ENCODE measurements at places on chromosomes 13 and 19.

DNA sequence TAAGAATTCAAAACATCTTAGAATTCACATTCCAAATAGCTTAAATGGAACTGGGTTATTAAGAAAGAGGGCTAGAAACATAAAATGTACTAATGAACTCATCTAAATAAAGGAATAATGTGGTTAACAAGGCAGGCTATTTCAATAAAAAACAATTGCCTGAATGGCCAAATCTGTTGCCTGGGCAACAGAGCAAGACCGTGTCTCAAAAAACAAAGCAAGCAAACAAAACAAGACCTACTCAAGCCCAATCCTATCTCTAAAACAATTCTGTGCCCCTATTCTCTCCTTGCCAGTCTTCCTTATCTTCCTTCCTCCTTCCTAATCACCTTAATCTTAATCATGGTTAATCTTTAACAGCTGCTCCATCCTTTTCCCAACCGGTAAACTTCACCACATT lies 12.1 kb downstream of the IGFL1 start:
- DNase-seq: no peak

DNA sequence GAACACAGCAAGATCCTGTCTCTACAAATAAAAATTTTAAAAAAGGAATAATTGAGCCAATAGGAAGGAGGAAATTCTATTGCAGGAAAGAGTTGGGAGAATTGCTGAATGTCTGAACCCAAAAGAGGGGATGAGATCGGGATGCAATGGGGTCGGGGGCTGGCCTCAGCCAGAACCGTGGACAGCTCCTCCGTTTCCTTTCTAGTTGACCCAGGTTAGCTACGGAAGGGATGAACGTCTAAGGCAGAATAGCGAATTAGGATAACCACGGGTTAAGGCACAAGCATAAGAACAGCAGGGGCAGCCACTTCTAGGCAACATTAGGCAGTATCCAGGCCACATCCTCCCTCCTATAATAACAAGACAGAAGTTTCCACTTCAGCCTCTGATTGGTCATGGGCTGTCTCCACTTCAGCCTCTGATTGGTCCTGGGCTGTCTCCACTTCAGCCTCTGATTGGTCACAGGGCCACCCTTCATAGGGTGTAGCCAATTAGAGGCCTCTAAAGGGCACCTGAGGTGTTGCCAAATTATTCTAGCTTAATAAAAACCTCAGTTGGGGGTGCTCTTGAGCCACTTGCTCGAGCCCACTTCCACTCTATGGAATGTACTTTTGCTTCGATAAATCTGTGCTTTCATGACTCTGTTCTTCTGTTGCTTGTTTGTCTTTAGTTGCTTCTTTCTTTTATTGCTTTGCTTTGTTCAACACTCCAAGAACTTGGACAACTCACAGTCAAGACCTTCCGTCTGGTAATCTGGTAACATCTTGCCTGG lies 24.9 kb upstream of the TPM4 start:
- DNase-seq: no peak

DNA sequence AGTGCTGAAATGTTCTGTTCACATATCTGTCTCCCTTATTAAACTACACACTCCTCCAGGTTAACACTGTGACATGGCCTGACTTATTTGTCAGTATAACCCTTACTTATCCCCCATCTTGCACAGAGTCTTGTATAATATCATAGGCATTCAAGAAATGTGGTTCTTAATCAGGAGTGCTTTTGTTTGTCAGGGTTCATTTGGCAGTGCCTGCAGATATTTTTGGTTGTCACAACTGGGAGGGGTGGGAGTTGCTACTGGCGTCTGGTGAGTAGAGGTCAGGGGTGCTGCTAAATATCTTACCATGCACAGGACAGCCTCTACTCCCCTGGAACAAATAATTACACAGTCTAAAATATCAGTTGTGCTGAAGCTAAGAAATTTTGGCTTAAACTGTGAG lies 20.4 kb upstream of the OBI1 start:
- no peak for DNase-seq

DNA sequence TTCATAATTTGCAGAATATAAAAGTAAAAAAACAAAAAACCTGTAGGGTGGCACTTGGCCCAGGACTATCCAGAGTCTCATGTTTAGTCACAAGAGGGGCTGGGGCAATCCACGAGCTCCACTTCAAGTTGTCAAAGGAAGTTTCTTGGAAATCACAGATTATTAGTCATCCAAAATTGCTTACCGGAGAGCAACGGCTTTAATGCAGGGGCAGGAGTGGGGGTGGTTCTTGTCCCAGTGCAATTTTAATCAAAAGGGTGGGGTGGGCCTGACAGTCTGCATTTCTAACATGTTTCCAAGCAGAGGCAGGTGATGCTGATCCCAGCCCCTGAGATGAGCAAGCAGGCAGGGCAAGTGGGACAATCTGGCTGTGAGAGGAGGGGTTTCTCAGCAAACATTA lies 233.9 kb downstream of the ABCC4 start:
- peak; percentile 18 for DNase-seq

DNA sequence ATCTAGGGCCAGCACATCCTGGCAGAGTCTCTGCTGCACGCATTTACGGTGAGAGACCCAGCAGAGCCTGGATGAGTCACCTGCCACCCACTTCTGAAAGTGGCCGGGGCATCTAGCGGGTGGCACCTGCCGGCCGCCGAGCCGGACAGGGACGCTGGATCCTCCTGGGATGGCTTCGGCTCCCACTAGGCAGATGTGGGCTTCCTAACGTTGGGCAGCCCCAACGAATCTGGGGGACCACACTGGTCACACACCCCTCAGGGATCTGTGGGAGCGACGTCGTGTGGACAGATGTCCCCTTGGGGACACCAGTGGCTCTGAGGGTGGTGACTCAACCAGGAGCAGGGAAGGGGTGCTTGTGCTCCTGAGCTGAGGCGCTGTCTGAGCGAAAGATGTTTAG lies 32.2 kb downstream of the TMEM255B start:
- DNase-seq: no peak

DNA sequence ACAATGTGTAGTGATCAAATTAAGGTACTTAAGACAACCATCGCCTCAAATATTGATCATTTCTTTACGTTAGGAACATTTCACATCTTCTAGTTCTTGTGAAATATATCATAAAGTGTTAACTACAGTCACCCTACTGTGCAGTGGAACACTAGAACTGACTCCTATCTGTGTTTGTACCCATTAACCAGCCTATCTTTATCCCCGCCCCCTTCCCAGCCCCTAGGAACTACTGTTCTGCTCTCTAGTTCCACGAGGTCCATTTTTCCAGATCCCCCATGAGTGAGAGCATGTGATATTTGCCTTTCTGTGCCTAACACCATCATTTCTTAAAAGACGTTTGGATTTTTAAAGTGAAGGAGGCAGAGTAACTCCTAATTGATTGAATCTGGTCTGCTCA lies 24.4 kb upstream of the GGACT start:
- no peak for DNase-seq

DNA sequence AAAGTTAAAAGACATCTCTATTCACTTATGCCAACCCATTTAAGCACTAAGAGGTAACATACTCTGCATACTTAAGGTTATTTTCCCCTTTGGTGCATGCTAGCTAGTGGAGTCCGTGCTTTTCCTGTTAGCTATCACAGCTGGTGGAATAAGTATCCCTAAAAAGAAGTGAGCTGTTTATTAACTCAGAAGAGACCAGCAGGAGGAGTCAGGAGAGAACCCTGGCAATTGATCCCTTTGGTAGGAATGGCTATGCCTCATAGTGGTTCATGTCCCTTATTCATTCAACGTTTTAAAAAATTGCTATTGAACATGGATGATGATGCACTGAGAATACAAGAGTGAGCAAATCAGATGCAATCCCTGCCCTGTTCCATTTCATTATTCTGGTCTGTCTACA lies 12.4 kb upstream of the NEK5 start:
- no peak for DNase-seq

DNA sequence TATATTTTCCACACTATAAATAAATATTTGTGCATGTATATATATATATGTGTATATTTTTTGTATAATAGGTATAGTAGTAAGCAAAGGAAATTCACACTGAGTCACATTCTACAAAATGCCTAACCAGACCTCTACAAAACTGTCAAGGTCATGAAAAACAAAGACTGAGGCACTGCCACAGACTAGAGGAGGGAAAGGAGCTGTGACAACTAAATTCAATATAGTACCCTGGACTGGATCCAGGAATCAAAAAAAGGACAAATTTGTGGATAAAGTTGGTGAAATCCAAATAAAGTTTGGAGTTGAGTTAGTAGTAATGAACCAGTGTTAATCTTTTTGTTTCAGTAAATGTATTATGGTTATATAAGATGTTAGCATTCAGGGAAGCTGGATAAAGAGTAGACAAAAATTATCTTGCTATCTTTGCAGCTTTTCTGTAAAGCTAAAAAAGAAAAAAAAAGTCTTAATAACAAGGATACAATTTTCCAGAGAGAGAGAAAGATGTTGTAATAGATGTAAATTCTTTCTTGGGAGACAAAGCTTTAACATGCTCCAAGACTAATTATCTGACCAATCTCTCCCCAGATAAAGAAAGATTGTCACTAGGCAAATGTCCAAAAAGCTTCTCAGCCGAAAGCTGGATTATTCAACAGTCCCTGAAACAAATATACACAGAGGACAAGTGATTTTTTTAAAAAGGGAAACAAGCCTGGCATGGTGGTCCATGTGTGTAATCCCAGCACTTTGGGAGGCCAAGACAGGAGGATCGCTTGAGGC lies 19.1 kb downstream of the SYDE1 start:
- no peak for DNase-seq

DNA sequence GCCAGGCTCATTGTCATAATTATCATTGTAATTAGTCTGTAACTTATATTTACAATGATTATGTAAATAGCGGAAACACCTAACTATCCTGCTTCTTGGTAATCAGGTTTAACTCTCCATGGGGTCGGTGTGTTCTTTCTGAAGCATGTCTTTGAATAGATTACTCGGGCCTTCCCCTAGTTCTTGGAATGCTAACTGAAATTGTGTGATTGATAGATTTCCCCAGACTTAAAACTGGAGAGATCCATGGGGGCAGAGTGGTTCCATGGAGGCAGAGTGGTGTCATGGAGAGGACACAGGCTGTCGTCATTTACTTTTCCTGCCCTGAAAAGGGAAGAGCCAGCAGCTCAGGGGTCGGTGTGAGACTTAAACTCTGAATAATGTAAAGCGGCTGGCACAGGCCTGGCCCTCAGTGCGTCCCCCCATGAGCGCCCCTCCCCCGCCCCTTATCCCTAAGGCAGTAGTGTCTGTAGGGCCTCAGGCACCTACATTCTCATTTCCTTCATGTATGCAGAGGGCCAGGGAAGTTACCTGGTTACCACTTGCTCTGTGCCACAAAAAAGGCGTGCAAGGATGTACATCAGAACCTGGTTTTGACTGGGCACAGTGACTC lies 225.1 kb downstream of the TM9SF2 start:
- no peak for DNase-seq

DNA sequence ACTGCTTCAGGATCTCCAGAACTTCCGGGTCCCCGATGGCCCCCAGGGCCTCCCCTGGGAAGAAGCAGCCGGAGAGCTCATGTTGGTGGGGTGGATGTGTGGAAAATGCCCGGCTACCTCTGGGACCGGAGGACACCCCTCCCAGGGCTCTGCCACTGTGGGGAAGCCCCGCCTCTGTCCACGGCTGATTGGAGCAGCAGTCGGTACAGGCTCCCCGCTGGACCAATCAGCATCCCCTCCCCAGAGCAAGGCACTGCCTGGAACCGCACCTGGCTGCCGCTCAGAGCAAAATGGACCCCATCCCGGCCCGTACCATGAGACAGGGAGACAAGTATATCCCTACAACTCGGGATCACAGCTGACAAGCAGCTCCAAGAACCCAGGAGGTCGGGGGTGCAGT lies 6.4 kb downstream of the DOHH start:
- DNase-seq: peak; percentile 70

DNA sequence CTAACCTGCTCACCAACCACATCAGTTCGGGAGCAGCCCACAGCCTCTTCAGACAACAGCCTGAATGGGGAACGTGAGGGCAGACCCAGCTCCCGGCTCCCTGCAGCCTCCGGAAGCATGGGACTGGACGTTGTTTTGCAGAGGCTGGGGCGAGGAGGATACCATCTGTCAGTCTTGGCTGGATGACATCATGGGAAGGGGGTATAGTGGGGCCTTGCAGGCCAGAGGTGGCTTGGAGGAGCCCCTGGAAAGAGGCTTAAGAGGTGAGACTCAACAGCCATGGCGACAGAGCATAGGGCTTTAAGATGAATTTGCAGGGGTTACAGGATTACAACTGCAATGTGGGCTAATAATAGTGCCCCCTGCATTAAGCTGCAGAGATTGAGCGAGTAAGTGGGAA lies 1.5 kb downstream of the FXYD3 start:
- DNase-seq: no peak

DNA sequence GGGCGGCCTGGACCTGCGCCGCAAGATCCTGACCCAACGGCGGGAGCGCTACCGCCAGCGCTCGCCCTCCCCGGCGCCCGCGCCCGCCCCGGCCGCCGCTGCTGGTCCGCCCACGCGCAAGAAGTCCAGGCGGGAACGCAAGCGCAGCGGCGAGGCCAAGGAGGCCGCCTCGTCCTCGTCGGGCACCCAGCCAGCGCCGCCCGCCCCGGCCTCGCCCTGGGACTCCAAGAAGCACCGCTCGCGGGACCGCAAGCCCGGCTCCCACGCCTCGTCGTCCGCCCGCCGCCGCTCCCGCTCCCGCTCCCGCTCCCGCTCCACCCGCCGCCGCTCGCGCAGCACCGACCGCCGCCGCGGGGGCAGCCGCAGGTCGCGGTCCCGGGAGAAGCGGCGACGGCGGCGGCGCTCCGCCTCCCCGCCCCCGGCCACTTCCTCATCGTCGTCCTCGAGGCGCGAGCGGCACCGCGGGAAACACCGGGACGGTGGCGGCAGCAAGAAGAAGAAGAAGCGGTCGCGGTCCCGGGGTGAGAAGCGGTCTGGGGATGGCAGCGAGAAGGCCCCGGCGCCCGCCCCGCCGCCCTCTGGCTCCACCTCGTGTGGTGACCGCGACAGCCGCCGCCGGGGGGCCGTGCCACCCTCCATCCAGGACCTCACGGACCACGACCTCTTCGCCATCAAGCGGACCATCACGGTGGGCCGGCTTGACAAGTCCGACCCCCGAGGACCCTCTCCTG lies 10.0 kb downstream of the SCAF1 start:
- no peak for DNase-seq

DNA sequence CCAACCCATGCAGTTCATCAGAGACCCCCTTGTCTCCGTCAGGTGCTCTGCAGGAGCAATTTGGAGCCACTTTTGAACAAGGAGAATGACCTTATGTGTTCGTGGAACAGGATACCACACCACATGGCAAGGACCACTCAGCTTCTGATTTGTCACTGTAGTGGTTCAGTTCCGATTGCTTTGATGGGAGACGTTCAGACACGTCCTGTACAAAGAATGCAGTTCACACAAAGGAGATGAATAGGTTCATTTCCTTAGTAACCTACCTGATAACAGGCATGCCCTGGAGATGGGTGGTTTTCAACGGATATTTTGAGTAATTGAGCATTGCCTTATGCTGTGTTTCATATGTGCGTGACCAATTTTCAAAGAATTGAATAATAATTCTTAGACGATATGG lies 17.2 kb downstream of the FGF9 start:
- no peak for DNase-seq

Data from AG20443 (cell line).